MM.1S (cell line): ENCODE measurements at places on chromosomes 2 and 18.

DNA sequence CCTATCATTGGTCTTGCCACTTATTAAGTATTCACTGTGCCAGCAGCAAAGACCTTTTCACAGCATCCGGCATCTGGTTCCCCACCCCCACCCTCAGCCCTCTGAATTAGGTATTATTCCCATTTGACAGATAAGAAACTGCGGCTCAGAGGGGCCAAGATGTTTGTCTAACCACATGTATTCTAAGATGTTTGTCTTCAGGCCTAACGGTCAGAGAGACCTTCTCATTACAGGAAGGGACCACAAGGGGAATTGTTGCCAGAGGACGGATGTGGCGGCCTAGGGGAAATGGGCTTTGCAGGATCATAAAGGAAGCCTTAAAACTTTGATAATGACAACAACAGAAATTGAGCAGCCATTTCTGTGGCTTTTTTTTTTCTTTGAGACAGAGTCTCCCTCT is 16.6 kb downstream of the NPPC start:
- no peak for DNase-seq

- no peak for DNase-seq
Measured at GRCh38 chr18:57930476-57930875, 113.5 kb upstream of the NEDD4L start.

- DNase-seq = no peak
Measured at GRCh38 chr2:20678086-20678395, 11.1 kb downstream of the GDF7 start.

- no peak for DNase-seq
Measured at GRCh38 chr2:60481257-60481656, 72.2 kb downstream of the BCL11A start.

DNA sequence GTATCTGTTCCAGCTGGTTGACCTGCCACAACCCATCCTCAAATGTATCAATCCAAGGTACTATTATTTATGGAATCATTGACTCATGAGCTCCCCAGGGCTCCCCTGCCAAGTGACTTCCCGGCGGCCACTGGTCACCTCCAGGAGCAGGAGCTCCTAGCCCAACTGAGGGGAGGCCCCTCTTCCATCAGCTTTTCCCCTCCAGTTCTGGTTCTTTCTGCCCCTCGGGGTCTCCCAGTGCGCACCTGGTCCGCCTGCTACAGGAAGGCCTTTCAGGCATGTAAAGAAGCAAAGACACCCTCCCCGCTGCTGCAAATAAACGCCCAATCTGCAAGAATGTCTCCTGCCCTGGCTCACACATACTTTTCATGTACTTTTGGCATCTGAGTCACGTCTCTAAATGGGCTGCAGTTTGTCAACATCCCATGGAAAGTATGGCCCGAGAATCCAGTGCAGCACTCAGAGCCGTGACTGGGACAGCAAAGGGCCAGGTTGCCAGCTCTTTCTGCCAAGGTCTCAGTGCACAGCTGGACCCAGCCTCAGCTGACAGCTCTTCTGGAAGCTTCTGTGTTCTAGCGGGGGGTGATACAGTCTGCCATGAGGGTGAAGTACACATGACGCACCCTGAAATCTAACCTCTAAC is 41.4 kb downstream of the KLHL29 start:
- no peak for DNase-seq

- no peak for DNase-seq
Measured at GRCh38 chr18:67410075-67411070, 106.1 kb downstream of the DSEL start.

- no peak for DNase-seq
Measured at GRCh38 chr2:40138314-40138713, 313.6 kb downstream of the SLC8A1 start.

- DNase-seq = no peak
Measured at GRCh38 chr2:237870754-237871651, 11.6 kb downstream of the RAMP1 start.

DNA sequence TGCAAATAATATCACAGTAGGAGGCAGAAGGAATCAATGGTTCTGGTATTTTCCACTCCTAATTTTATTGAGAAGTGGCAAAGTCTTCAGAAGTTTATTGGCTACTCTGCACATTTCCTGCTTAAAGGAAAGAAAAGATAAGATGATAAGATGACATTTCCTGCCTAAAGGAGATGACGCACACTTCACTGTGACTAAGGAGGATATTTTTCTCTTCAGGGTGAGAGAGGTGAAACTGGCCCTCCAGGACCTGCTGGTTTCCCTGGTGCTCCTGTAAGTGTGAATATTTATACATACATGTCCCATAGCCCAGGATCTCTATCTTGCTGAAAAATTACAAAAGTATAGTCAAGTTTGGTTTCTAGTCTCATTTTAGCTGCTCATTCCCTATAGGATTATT is 27.9 kb downstream of the COL3A1 start:
- DNase-seq = no peak

- DNase-seq = no peak
Measured at GRCh38 chr18:63451799-63452660, 24.7 kb upstream of the SERPINB5 start.

DNA sequence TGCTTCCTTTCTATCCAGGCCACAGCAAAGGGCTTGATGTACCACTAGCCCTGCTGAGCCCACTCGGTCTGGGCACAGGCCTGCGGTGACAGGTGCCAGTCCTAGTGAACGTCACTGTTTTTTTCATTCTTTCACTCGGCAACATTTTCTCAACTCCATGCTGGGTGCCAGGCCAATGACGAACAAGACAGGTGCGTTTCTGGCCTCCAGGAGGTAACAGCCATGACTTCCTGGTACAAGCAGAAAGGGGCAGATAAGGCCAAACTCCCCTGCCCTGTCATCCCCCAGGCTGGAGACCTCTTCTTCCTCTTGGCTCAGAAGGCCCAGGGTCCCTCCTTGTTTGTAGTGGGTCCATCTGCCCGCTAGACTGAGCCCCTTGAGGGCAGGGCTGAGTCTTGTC is 55.7 kb upstream of the OTOF start:
- no peak for DNase-seq

DNA sequence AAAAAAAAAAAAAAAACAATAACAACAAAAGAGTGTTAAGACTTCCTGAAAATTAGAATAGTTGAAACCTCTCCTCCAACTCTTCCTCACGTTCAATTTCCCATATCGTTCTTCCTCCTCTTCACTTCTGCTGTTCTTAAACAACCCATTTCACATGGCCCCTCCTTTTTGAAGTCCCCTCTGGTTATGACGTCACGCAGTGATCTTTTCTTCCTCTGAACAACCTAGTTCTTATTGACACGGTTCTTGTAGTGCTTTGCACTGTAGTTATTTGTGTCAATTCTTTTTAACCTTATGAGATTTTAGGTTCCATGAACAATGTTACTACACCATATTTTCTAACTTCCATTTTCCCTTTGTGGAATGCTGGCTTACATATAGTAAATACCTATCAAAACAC is 69.5 kb upstream of the RGPD4 start:
- no peak for DNase-seq

GRCh38 chr18:50750546-50750945 is 69.3 kb downstream of the MRO start:
- no peak for DNase-seq

DNA sequence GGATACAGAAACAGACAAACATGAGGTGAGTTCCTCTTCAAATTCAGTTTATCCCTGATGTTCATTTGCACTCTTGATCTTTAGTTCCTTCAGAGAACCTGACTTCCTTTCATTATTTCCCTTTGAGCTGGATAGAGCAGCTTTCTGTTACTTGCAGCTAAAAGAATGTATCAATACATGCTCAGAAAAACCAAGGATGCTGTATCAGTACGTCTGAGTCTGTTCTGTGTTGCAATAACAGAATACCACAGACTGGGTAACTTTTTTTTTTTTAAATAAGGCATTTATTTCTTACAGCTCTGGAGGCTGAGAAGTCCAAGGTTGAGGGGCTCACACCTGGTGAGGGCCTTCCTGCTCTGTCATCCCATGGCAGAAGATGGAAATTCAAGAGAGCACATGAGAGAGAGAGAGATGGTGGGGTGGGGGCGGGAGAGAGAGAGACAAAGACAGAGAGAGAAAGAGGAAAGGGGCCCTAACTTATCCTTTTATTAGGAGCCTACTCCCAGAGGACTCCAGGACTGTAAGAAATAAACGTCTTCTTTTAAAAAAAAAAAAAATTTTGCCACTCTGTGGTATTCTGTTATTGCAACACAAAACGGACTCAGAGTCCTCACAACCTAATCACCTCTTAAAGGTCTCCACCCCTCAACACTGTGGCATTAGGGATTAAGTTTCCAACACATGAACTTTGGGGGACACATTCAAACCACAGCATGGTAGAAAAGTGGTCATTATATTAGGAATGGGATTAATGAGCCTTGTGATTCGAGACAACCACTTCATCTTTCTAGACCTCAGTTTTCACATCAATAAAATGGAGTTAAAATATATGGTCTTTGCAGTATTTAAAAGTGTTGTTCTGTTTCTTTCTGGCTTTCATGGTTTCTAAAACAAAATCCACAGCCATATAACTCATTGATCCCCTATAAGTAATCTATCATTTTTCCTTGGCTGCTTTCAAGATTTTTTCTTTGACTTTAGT is 18.4 kb upstream of the SELENOI start:
- no peak for DNase-seq

GRCh38 chr2:27369471-27370025 is 590 bp downstream of the EIF2B4 start:
- no peak for DNase-seq

- DNase-seq = no peak
Measured at GRCh38 chr2:191127235-191127634, 23.6 kb downstream of the STAT4 start.

DNA sequence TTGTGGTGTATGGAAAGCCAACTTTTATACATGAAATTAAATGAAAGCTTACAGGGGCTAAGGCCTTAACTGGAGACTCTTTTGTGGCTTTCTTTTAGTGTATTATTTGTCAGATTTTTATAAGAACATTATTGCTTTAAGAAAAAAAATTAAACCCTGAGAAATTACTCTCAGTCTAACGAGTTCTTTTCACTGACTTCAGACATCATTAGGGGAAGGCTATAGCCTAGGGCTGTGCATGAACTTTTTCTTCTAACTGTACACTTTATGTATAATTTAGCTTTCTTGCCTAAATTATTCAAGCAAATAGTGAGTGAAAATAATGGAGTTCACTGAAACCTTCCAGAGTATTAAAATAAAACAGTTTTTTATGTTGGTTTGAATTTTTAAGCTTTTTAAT is 151.1 kb upstream of the MEIS1 start:
- DNase-seq = no peak

GRCh38 chr2:14932285-14932684 is 299.8 kb downstream of the LRATD1 start:
- no peak for DNase-seq

- peak; percentile 21 for DNase-seq
Measured at GRCh38 chr2:232611559-232612218, 21.7 kb upstream of the EFHD1 start.

- DNase-seq = peak; percentile 68
Measured at GRCh38 chr18:44682201-44682870, 1.6 kb downstream of the SETBP1 start.

DNA sequence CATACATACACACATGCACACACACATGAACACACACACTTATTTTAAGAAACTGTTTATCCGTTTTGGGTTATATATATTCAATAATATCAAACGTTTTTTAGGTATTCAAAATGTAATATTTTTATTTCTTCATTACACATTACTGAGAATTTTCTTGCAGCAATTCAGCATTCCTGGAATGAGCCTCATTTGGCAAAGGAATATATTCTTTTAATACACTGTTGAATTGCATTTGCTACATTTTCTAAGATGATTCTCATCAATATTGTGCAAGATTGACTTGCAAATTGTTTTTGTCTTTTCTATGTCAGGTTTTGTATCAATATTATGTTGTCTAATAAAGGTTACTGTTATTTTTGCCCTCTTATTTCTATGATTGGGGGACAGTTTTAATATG is 276.1 kb upstream of the CYP26B1 start:
- no peak for DNase-seq

DNA sequence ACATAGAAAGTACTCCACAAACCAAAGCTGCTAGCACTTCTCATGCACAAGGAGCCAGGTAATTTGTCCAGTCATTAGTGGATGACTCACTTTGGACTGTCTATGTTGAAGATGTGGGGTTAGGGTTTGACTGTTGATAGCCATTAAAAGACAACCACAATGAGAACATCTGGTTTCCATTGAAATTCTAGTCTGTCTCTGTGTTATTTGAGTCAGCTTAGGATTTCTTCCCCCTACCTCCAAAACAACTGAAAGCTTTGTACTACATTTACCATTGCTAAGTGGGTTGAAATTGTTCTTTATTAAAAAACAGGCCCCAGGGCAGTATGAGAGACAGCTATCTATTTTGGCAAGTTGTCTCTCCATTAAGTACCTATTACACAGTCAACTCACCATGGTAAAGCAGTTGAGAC is 50.2 kb upstream of the ANKRD44 start:
- no peak for DNase-seq

DNA sequence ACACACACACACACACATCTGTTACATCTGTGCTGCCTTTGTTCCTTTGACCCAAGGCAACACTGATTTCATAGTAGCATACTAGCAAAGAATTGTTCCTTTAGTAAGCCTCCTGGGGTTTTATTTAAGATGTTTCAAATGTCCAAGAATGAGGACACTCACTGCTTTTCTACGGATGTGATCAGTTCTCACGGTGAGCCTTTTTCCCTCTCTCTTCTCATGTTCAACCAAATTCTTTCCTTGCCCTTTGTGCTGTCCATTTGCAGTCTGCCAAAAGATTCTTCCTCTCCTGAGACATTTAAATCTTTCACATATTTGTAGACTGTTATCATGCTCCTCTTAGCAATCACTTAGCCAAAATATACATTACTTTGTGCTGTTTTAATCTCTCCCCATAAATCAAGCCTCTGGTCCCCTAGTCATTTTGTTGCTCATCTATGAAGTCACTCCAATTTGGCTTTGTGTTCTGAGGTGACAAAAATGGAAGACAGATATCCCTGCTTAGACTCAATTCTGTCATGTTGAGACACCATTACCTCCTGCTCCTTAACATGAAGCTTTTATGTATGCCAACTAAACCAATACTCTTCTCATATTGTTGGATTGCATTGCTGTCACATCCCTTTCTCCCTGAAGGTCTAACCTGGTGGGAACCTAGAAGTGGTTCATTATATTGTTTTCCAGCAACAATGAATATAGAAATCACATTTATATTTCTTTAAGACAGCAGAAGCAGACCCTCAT is 1605.3 kb upstream of the ACVR2A start:
- no peak for DNase-seq

DNA sequence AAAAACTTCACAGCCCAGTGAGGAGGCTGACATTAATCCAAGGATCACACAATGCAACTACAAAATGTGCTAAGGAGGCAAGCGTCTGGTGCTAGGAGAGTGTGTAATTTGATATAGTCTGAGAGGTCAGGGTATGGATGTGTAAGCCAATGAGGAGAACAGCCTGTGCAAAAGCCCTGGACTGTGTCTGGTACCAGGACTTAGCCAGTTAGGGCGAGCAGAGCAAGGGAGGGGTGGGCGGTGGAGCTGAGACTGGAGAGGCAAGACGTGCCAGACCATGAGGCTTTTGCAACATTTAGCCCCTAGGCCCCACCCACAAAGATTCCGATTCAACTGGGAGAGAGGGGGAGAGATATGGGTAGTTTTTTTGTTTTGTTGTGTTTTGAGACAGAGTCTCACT is 33.5 kb upstream of the SPRED2 start:
- DNase-seq = no peak

- no peak for DNase-seq
Measured at GRCh38 chr2:215431290-215431689, 4.6 kb downstream of the FN1 start.

GRCh38 chr2:102826904-102827303 is 65.1 kb downstream of the TMEM182 start:
- DNase-seq = no peak

GRCh38 chr2:240338274-240338673 is 97.2 kb upstream of the GPC1 start:
- no peak for DNase-seq
